Left colon (tissue), 2 donors: ENCODE measurements at places on chromosomes 1 and 21.
A peak's percentile ranks its signal among the peaks of the same experiment; 100 is the strongest.

GRCh38 chr1:61531716-61532115, 193.2 kb downstream of the TM2D1 start:
- no peak for DNase-seq

DNA sequence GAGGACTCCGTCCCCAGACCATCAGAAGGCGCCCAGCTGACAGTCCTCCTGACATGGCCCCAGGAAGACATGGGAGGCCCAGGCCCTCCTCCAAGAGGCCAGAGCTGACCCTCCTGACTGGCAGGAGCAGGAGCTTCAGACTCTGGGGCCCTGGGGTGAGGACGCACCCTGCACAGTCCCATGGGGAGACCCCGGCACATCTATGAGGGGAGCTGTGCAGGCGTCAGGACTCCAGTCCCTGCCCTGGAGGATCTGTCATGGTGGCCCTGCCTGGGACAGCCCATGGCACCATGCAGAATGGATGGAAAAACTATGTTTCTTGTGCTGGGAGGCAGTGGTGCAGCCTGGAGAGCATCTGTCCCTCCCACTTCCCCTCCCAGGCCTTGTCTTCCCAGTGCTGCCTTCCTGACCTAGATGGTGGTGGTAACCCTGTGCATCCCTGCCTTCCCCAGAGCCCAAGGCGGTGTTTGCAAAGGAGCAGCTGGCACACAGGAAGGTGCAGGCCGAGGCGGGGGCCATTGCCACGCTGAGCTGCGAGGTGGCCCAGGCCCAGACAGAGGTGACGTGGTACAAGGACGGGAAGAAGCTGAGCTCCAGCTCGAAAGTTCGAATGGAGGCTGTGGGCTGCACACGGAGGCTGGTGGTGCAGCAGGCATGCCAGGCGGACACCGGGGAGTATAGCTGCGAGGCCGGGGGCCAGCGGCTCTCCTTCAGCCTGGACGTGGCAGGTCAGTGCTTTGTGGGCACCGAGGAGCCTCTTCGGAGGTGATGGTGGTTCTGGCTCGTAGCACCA, 41.9 kb downstream of the OBSCN start:
- DNase-seq = no peak

GRCh38 chr1:202106340-202107254, 16.1 kb upstream of the GPR37L1 start:
- peak; percentile 95 for DNase-seq

GRCh38 chr1:156144742-156145141, 8.6 kb upstream of the SEMA4A start:
- no peak for DNase-seq

GRCh38 chr1:168146160-168146539, 9.4 kb upstream of the GPR161 start:
- no peak for DNase-seq

DNA sequence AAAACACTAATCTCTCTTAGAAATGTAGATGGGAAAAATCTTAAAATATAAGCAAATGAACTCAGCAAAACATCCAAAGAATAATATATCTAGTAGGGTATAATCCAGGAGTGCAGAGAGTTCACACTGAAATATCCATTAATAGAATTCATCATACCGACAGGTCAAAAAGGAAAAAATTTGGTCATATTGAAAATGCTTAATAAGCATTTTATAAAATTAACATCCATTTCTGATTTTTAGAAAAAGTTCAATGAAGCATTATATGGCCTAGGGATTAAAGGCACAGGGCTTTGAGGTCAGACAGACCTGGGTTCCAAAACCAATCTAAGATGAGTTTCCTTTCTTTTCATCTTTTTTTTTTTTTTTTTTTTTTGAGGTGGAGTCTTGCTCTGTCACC, 16.4 kb downstream of the EPHA10 start:
- DNase-seq = no peak
